ENCODE measurements at places on chromosomes 1 and 21.

- DNase-seq = no peak
These were observed 21.9 kb downstream of the ABCD3 start for GRCh38 chr1:94440088-94440487.

DNA sequence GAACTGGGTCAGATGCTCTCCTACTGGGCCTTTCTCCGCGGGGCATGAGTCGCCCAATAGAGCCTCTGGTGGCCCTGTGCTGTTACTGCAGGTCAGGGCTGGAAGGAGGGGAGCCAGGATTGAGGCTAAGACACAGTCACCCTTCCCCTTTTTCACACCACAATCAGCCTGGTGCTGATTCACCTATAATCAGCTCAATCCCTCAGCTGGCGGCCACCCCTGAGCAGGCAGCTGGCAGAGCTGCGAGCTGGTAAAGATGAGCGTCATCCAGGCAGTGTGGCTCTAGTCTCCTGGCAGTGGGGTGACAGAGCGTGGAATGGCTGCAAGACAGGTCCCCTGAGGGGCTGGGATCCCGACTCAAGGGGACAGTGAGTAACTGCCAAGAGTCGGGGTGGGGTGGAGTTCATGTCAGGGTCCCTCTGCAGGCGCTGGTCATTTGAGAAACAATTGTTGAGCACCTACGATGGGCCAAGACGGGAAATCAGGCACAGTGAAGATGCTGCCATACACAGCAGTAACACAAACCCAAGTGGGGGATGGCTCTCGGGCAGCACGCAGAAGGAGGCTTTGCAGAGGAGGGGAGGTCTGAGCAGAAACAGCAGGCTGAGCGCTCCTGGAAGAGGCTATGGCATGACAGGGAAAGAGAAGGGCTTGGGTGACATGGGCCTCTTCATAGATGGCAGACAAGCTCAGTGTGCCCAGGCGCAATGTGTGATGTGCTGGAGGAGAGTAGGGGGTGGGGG, 21.8 kb downstream of the ATF3 start:
- DNase-seq = peak; percentile 64

- no peak for DNase-seq
These were observed 234.4 kb downstream of the LTN1 start for GRCh38 chr21:28758042-28758882.

DNA sequence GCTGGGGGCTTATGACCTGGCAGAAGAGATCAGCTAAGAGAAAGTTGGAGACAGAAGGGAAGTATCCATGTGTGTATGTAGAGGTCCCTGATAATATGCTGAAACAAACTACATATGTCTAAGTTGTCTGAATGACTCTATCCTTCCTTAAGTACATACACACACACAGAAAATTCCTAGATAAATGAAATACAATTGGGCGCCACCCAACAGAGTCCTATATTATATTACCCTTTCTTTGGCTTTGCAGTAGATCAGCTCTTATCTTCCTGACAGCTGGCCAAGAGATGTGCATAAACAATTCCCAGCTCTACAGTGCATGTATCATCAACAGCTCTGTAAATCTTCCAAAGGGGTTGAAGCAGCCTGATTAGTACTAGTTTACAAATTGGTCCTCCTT, 40.1 kb downstream of the SORT1 start:
- no peak for DNase-seq

DNA sequence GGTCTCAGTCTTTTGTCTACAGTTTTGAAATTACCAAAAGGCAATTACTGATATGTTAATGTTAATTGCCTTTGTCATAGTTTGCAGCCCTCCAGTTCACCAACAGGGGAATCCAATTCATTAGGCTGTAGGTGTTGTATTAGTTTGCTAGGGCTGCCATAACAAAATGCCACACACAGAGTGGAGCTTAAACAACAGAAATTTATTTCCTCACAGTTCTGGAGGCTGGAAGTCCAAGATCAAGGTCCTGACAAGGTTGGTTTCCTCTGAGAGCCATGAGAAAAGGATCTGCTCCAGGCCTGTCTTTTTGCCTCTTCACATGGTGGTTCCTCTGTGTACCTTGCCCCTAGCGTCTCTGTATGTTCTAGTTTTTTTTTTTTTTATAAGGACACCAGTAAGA, 1.3 kb downstream of the RTCA start:
- no peak for DNase-seq

DNA sequence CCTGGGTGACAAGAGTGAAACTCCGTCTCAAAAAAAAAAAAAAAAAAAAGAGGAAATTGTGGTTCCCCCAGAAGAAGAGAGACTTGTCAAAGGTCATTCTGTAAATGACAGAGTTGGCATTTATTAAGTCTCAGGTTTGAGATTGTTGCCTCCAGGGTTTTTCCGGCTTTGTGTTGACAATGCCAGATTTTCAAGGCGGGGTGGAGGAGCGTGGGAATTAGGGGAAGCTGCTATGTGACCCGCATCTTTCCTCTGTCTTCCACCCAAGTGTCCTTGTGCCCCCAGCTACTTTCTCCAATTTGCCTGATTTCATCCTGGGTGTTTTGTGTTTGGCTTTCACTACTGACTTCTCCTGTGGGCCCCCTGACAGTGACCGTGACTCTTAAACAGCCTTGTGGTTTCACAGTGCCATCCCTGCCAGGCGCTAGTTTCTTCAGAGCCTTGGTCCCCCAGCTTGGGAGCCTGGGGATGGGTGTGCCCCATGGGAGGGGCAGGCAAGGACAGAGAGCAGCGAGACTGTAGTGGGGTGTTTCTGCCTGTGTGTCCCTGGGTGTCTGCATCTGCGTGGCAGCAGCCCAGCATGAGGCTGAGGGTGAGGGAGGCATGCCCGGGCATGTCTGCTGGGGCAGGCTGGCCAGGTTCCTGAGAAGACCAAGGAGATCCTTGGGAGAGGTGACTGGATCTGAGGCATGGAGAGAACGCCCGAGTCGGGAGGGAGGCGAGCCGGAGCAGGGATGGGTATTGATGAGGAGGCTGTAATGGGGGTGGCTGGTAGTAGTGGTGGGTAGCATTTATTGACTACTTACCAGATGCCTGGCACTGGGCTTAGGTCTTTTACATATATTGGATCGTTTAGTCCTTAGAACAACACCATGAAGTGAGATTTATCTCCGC, 46.3 kb downstream of the IER5 start:
- DNase-seq = peak; percentile 51

- no peak for DNase-seq
These were observed 148.4 kb downstream of the TLR5 start for GRCh38 chr1:222994511-222995235.

DNA sequence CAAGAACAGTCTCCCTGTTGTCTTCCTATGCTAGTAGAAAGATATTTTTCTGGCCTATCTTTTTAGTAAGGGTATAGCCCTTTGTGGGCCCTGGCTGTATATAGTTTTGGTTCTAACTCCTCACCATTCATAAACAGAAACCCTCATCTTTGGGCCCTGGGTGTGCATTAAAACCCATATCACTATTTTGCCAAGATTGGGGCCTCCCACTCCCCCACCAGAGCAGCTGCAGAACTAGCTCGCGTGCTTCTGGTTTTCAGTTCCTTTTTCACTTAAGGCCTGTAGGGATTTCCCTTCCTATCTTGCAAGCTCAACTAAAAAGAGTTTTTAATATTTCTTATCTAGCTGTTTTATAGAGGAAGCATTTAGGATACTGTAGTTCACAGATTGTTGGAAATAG, 106.4 kb downstream of the RGL1 start:
- DNase-seq = no peak

DNA sequence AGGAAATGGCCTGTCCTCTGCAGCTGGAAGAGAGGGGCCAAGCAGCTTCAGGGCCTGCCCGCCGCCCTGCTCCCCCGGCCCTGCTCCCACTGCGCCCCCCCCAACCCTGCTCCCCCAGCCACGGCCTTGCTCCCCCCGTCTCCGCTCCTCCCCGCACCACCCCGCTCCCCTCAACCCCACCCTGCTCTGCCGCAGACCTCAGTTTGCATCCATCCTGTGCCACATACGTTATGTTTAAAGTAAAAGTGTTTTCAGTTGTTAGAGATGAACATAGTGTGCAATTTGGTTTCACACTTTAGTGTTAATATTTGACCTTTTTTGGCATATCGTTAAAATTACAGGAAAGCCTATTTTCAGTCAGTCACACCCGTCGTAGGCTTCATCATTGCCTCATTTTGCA, 34.1 kb upstream of the DIP2A start:
- no peak for DNase-seq

GRCh38 chr1:46302641-46303037, 777 bp downstream of the LRRC41 start:
- DNase-seq = no peak

DNA sequence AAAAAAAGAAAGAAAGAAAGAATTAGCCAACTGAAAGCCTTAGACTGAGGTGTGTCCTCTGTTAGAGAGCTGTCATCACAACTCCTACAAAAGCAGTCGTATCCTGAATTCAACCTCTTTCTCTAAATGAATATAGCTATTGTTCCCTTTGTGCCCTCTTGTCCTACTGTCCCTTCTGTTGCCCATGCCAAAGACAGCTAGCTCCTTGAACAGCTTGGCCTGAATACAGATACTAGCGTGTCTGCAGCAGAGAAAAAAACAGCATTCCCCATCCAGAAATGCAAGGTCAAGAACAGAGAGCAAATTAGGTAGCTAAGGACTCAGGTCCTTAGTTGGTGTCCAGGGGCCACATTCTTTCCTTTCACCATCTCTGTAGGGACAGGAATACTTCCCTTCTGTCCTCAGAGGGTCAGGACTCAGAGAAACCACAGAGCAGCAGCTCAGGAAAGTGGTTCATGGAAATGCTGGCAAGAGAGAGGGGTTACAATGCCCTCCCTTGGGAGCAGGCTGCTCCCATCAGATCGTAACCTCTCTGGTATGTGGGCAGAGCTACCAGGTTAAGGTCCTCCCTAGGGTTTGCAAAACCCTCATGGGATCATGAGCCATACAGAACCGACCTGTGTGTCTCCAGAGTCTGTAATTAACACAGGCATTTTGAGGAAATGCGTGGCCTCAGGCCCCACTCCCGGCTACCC, 1.8 kb upstream of the ZBTB48 start:
- DNase-seq = no peak

DNA sequence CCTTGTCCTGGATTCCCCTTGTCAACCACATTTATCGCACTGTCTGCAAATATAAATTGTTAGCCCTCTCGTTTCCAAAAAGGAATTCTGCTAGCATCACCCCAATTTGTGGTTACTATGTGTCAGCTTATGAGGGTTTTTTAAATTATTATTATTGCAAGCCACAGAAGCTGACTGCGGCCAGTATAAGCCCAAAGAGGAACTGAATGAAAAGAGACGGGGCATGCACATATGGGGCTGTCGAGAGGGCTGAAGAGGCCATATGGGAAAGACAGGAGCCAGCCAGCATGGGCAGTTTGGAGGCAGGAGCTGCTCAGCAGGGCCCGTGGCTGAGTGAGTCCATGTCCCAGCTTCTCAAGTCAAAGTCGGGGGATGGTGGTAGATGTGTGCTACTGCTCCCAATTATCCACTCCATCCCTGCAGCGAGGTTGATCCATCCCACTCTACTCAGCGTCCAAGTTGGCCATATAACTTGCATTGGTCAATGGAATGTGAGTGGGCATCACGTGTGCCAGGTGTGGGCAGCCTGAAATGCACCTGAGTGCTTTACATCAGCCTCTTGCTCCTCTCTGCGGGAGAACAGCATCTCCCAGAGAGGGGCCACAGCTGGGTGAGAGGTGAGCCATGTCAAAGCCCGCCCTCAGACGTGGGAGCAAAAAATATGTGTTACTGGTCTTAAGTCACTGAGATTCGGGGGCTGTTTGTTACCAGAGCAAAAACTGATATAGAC, 37.6 kb upstream of the LDLRAP1 start:
- DNase-seq = no peak

- DNase-seq = no peak
These were observed 58.5 kb upstream of the ACTL8 start for GRCh38 chr1:17696417-17697301.

GRCh38 chr1:113552244-113552643, 161.9 kb downstream of the MAGI3 start:
- DNase-seq = no peak

DNA sequence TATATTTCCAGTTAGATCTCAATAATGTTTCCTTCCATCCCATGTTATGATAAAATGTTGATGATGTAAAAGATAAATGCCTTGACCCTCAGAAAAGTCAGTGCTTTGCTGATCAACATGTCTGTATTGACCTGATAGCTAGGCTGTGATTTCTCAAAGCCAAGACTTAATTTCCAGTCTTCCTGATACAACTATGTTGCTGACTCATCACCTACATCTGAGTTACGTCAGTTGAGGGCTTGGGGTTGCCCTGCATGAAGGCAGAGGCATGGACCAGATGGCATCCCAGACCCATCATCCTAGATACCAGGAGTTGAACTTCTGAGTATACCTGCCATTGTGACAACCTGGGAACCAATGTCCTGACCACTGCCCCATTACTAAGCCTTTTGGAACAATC, 4.8 kb downstream of the LCE1D start:
- DNase-seq = no peak

DNA sequence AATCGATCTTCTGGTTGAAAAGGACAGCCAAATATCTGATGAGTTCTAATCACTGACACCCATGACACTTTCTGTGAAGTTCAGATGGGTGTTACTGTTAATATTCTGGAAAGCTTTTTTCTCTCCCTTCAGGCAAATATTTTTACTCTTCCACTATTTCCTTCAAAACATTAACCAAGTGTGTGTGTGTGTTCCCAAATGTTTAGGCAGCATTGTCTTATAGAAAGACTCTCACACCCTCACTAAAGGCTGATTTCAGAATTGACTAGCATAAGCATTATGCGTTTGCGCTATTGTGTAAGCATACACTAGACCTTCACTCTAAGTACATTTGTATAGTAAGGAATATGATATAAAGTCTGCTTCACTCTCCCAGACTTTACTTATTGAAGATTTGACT, 24.7 kb downstream of the WARS2 start:
- no peak for DNase-seq

DNA sequence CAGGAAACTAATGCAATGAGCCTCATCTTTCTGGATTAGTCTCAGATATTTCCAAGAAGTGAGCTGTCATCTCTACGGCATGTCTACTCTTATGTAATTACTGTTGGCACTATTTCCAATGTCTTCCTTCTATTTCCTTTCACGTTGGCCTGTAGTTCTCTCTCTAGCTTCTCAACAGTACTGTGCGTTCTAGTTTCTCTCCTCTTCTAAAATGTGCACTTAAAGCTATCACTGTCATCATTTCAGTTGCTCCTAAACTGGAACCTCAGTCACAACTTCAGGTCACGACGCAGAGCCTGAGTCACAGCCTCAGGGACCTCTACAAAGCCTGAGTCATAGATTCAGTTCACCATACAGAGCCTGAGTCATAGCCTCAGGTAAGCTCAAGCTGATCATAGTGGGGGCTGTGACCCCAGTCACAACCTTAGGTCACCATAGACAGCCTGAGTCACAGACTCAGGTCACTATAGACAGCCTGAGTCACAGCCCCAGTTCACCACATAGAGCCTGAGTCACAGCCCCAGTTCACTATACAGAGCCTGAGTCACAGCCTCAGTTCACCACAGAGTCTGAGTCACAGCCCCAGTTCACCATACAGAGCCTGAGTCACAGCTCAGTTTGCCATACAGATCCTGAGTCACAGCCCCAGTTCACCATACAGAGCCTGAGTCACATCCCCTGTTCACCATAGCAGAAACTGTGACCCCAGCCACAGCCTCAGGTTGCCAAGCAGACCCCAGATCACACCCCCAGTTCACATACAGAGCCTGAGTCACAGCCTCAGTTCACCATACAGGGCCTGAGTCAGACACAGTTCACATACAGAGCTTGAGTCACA, 13.0 kb downstream of the WNT9A start:
- no peak for DNase-seq
